CD4-positive, alpha-beta T cell treated with Interleukin-15 for 1 hour (primary cell): ENCODE measurements at places on chromosomes 5 and 9.

DNA sequence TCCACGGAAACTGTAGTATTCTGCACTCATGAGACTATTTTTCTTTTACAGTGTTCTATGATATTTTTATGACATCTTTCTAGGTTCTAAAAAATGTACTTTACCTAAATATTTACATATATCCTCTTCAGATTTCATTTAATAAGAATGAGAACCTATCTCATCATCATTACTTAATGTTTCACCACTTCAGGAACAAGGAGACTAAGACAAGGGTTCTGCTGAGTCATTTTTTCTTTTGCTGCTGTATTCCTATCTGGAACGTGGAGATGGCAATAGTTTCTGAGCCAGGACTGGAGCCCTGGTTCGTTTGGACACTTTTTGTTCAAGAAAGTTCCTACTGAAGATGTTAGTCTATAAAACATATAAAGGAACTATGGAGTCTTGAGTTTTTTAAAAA is 258.2 kb upstream of the MAP3K1 start:
- DNase-seq, result no peak

GRCh38 chr5:177434437-177434836 is 8.0 kb downstream of the GRK6 start:
- DNase-seq, result no peak

GRCh38 chr5:75524071-75524470 is 12.4 kb downstream of the POLK start:
- DNase-seq, result no peak

DNA sequence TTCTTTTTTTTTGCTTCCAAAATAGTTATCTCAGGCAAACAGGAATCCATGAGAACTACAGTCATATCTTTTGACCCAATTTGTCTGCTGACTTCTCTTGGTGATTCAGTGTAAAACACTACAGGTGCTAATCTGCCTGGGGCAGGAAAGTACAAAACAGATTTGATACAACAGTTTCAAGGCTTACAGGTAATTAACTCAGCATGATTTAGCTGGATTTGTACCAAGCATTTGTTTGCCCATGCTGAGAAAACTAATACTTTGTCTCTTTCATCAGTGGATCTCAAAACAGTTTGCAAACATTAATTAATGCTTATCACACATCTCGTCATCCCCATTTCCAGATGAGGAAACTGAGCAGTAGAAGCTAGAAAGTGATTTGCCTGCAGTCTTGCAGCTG is 312.5 kb upstream of the SEMA6A start:
- no peak for DNase-seq

GRCh38 chr9:14993061-14993800 is 83.0 kb upstream of the FREM1 start:
- peak; percentile 20 for DNase-seq

GRCh38 chr9:76090330-76090729 is 199.9 kb downstream of the PCSK5 start:
- no peak for DNase-seq

DNA sequence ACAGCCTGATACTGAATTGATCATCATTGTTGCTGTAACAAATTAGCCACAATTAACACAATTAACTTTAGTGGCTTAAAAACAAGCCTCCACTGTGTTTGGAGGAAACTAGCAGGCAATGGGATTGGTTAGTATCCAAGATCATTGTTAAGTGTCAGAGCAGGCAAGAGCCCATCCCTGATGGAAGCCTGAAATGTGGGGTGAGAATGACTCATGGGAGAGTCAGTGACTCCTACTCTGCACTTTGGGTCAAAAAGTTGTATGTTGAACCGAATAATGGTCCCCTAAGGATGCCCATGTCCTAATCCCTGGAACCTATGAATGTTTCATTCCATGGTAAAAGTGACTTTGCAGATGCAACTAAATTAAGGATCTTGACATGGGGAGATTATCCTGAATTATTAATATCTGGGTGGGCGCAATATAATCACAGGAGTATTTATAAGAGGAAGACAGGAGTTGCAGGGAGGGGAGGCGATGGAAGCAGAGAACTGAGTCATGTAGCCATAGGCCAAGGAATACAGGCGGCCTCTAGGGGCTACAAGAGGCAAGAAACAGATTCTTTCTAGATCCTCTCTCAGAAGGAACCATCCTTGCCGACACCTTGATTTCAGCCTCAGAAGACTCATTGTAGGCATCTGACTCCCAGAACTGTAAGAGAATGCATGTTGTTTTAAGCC is 28.8 kb downstream of the ALG2 start:
- no peak for DNase-seq

GRCh38 chr5:158832731-158833130 is 267.0 kb downstream of the EBF1 start:
- DNase-seq, result no peak
